ENCODE measurements at places on chromosomes 7 and 10.

GRCh38 chr7:77200542-77200941 lies 923 bp upstream of the FGL2 start:
- no peak for DNase-seq

DNA sequence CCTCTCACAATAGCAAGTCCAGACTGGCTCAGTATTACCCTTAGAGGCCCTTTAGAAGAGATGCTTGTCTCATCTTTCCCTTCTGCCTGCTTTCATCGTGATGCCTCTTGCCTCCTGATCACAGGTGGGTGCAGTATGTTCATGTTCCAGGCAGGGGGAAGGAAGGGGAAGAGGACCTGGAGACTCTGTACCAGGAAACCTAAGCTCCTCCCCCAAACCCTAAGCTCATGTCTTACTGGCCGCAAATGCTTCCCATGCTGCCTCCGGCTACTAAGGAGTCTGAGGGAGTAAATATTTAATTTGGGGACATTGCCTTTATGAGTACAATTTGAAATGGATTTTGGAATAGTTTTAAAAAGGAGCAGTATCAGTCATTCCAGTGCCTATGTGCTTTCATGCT lies 192.6 kb downstream of the CDCA7L start:
- no peak for DNase-seq

- DNase-seq, result no peak
Measured at GRCh38 chr7:35900651-35901050, 99.8 kb downstream of the SEPTIN7 start.

DNA sequence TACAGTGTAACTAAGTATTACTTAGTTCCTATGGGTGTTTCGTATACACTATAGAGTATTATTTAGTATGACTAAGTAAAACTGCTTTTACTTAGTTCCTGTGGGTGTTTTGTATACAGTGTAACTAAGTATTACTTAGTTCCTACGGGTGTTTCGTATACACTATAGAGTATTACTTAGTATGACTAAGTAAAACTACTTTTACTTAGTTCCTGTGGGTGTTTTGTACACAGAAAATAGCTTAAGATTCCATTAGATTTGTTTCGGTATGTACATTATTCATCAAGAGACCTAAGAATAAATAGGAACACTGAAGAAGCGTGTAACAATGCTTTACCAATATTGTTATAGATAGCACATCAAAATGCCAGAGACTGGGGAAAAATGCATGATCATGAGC lies 25.0 kb downstream of the IGF2BP3 start:
- no peak for DNase-seq

DNA sequence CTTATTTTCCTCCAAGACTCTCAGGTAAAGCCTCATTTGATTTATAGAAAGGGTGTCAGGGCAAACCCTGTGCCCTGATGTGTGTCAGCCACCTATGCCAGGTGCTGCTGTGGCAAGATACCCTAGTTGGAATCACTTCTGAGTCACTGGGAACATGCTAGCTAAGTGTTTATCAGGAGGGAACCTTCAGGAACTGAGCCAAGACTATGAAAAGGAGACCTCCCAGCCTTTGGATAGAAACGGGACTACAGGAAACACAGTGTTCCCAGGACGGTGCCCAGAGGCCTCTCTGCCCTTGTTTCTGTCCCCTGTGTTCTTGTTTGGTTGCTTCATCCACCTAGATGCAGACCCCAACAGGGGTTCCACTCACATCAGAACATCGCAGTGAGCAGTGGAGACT lies 28.5 kb downstream of the CNNM1 start:
- no peak for DNase-seq

GRCh38 chr7:87339373-87339897 lies 6.0 kb upstream of the CROT start:
- no peak for DNase-seq

DNA sequence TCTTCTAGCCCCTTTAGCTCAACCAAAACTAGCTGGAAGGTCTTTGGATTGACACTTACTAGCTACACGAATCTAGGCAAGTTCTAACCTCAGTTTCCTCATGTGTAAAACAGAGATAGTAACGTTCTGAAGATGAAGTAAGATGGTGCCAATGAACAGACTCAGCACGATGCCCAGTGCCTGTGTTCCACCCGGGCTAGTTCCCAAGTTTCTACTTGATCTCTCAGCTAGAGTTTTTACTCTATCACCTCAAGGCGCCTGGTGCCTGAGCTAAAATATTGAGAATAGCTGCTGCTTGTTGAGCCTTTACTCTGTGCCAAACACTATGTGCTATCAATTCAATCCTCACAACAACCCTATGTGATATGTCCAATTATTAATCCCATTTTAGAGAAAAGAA lies 1.4 kb upstream of the PPP1R3C start:
- DNase-seq, result no peak
